ENCODE measurements at places on chromosomes 2 and 18.

GRCh38 chr18:48663931-48664847 lies 125.4 kb downstream of the CTIF start:
- DNase-seq, result peak; percentile 33

GRCh38 chr18:52200921-52201663 lies 138.9 kb upstream of the DCC start:
- DNase-seq, result no peak

- no peak for DNase-seq
Measured at GRCh38 chr18:75384144-75384543, 43.4 kb downstream of the SMIM21 start.

DNA sequence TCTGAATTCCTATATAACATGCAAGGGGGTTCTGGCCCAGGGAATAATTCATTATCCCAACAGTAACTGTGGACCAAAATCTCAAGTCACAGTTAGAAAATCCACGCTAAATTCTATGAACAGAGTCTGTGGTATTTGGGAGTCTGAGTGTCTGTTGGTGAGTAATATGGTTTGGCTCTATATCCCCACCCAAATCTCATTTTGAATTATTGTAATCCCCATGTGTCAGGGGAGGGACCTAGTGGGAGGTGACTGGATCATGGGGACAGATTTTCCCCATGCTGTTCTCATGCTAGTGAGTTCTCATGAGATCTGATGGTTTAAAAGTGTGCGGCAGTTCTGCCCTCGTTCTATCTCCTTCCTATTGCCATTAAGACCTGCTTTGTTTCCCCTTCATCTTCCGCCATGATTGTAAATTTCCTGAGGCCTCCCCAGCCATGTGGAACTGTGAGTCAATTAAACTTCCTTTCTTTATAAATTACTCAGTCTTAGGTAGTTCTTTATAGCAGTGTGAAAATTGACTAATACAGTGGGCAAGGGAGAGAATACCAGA lies 68.3 kb downstream of the NBAS start:
- no peak for DNase-seq

- DNase-seq, result no peak
Measured at GRCh38 chr2:220219371-220219770, 591.9 kb downstream of the SLC4A3 start.

DNA sequence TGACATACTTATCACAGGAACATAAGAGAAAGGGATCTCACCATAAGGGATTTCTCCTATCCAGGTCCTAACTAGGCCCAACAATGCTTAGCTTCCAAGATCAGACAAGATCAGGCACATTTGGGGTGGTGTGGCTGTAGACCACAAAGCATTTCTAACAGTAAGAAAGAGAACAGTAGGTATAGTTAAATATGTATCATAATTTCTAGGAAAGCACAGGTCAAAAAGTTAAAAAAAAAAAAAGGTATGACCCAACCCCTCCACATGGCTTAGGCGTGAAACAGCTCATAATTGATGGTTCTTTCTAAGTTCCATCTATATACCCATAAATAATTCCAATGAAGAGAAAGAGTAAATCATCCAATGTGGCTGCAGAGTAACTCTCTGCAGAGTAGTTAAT lies 6.9 kb downstream of the PRKD3 start:
- DNase-seq, result no peak

- no peak for DNase-seq
Measured at GRCh38 chr2:240162939-240163714, 22.7 kb upstream of the OTOS start.

- DNase-seq, result no peak
Measured at GRCh38 chr18:40346146-40346545, 1608.9 kb upstream of the PIK3C3 start.

GRCh38 chr2:136765256-136766072 lies at the start of gene THSD7B:
Gene THSD7B (plus strand): TSS chr2:136765545. CDS start chr2:136882179, 116,634 bp downstream.
- no peak for DNase-seq

GRCh38 chr2:176126929-176127773 lies 2.4 kb upstream of the HOXD8 start:
- no peak for DNase-seq

DNA sequence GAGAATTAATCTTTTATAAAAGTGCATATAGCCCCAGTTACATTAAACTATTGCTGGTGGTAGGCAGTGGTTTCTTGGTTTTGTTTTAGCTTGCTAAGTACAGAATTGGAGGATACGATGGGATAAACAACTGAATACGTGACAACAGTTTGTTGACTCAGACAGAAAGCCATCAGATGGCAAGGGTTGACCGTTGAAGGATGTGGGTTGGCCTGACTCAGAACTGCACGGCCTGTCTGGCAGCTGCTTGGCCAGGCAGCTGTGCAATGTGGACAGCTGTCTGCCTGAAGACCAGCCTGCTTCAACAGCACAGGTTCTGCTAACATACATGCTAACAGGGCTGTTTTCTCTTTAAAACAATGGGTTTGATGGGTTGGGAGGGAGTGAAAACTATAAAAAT lies 46.6 kb downstream of the PRKRA start:
- no peak for DNase-seq

DNA sequence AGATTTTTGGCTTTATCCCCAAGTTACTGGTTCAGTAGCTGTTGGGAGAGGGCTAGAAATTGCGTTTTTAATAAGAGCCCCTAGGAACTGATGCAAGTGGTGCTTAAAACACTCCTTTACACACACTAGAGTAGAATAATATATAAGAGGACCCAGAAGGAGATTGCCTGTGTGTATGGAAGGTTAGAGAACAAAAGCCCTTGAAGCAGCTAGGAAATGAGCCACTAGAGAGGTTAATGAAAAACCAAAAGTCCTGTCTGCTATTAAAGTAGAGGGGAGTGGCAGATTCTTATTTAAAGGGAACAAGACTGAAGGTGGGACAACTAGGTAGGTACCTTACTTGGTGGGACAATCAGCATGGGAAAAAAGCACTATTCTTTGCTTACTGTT lies 14.4 kb upstream of the SLC39A10 start:
- no peak for DNase-seq

DNA sequence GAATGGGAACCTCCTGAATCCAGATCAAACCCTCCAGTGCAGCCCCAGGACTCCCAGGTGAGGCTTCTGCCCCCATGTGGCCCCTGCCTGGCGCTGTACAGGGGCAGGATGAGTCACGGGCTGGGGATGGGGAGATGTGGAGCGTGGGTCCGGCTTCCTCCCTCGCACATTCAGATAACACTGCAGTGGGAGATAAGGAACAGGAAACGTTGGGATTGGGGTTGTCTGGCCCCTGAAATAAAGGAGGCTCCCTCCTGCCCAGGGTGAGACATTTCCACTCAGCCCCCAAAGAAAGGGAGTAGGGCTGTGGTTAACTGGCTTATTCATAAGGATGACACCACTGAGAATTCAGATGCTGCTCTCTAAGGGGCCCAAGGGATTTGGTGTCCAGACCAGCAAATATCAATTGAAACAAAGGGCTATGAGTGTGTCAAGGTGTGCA lies 30.7 kb downstream of the IGFBP5 start:
- no peak for DNase-seq

- no peak for DNase-seq
Measured at GRCh38 chr2:8860239-8860638, 22.8 kb upstream of the KIDINS220 start.

DNA sequence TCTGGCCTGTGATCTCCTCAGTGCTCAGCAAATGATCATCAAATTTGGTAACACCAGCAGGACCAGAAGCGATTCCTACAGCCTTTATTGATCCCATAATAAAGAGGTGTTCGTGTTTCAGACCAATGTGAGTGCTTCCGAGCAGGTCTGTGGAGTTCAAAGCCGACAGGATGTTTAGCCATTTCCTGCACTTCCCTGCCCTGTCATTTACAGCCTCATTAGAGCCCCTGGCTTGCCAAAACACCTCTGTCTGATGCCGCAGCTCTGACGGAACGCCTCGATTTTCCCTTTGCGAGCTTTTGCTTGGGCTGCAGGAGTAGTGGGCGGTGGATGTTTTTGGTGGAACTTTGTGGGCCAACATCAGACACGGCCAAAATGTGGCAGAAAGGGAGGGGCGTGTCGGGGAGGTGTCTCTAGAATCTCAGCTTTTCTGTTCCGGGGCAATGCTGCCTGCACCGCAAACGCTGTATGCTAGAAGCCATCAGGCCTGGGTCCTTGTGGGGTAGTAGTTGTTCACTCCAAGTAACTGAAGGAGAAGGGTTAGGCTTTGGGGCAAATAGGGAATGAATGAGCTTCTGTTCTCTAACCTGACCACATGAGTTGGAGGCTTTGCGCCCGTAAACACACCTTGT lies 26.1 kb upstream of the INHBB start:
- no peak for DNase-seq

DNA sequence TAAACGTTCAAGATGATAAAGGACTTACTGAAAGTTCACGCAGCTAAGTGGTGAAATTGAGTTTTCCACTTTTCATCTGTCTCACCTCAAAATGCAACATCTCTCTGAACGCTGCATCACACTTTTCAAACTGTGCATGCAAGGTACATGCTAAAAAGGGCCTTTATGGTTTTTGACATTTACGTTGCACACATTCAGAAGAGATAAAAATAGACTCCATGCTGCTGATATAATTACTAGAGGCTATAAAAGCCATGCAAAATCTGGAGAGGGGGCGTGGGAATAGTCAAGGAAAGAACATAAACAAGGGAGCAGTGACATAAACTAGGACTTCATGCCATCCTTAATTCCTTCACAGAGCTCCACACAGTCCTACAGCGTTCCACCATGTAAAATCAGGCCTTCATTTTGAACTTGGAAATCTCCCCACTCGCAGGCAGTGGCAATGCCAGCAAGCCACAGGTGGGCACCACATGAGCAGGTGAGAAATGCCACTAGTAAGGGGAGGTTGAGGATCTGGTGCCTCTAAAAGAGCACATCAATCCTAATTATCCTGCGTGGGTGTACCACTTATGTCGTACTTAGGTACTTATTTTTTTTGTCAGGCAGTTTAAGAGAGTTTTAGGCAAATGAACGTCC lies 71.4 kb downstream of the ZEB2 start:
- DNase-seq, result no peak

- DNase-seq, result no peak
Measured at GRCh38 chr2:109402180-109402579, 211.6 kb downstream of the SEPTIN10 start.

DNA sequence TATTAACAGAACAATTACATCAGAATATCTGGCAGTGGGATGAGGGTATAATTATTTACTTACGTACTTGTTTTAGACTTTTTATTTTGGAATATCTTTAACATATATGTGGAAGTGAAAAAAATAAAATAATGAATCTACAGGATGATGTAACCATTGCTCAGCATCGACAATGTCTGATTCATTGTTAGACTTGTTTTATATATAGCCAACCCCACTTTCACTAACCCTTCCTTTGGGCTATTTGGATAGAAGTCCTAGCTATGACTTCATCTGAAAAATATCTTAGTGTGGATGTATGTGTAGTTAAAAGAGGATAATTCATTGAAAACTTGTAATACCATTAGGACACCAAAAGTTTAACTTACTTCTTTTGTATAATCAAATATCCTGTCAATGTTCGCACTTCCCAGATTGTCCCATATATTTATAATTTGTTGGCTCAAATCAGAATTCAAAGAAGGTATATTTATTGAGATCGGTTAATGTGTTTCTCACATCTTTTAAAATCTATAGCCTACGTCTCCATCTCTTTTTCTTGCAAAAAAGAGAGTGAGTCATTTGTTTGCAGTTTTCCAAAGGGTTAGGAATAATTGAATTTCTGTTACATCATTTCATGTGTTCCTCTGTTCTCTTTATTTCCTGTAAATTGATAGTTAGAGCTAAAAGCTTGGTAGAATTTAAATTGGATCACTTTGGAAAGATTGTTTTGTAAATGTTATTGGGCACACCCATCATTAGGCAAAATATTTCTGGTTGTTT lies 506.1 kb upstream of the FAM98A start:
- no peak for DNase-seq

DNA sequence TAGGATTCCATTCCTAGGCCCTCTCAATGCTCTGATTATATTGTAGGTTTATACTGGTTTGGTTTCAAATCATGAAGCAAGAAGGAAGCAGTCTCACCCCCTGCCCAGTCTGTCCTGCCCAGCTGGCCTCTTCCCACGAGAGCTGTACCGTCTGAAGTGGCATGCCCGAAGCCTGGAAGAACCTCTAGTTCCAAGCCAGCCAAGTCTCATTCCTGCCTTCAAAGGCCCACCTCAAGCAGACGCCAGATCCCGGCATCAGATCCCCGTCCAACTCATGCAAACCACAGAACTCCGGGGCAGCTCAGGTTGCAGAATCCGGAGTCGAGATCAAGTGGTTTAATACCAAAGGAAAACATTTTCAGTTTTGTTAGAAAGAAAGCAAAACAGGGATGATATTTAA lies 234.4 kb downstream of the LPIN1 start:
- DNase-seq, result no peak

GRCh38 chr2:20585359-20585709 lies 65.6 kb downstream of the HS1BP3 start:
- no peak for DNase-seq

DNA sequence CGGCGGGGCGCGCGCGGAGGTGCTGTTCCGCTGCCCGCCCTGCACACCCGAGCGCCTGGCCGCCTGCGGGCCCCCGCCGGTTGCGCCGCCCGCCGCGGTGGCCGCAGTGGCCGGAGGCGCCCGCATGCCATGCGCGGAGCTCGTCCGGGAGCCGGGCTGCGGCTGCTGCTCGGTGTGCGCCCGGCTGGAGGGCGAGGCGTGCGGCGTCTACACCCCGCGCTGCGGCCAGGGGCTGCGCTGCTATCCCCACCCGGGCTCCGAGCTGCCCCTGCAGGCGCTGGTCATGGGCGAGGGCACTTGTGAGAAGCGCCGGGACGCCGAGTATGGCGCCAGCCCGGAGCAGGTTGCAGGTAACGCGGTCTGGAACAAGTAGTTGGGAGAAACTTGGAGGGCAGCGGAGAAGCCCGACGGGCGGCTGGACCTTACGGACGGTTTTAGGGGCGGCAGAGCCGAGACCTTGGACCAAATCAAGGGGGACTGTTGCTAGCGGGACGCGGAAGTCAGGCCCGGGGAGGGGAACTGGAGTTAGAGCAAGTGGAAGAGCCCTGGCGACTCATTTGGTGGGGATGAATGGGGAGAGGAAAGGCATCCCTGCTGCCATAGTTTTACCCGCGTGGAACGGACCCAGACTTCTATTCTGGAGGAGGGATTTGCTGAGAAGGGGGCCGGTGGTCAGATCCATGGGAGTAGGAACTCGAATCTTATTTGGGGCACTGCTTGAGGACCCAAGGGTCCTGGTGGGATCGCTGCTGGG lies 573 bp downstream of the IGFBP2 start:
- no peak for DNase-seq

GRCh38 chr2:191352536-191352935 lies 107.3 kb downstream of the MYO1B start:
- DNase-seq, result no peak

- DNase-seq, result peak; percentile 88
Measured at GRCh38 chr2:120735746-120736170, at the start of gene GLI2. Gene GLI2 (plus strand): TSS chr2:120735868. CDS start chr2:120797321, 61,453 bp downstream.
